ENCODE measurements at places on chromosomes 3 and 15. TPM values are rescaled to one million over a fixed set of nuclear protein-coding genes. Genes with fewer than 3 reads are reported as not detected.

- DNase-seq, result no peak
Measured at GRCh38 chr3:94158512-94158911, 95.7 kb downstream of the NSUN3 start.

The LSMEM2 gene
- total RNA-seq, result 29.6 TPM

DNA sequence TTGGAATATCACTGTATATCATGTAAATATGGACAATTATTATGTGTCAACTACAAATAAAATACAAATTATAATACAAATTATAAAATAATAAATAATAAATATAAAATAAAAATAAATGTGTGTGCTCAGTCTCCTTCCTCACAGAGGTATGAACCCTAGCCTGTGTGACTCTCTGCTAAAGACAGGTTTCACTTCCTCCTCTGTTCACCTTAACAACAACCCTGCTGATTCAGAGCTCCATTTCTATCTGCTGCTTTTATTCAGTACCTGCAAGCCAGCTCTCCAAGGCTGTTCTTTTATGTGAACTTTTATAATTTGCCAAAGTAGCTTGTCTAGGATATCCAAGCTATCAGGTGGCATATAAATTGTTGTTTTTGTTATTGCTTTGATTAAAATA lies 610.7 kb upstream of the GRM7 start:
- DNase-seq, result no peak

The TIPARP gene
- 31.6 TPM for total RNA-seq

DNA sequence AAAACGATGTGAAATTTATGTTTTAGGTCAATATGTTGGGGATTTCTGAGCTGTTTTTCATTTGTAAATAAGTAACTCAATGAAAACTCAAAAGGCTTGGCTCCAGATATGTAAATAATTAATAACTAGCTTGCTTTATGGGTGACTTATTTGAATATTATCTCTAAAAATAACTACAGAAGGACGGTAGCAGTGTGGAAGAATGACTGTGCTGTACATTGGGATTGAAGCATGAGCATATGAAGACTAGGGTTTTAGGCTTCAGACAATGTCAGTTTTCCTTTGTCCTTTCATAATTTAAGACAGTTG lies 343.9 kb downstream of the GRM7 start:
- no peak for DNase-seq

DNA sequence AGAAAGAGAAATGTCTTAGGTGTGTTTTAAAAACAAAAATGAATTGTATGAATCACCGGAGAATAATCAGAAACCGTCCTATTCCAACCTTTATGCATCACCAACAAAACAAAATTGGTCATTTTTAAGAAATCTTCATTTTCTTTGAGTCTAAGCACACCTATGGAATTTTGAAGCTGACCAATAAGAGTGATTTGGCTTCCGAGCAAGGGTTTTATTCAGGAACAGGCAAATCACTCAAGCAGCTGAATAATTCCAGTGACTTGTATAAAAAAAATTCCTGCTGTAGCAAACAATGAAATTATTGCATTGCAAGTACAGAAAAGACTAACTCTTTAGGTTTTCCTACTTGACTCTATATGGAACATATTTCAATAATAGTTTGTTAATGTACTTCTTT lies 83.8 kb upstream of the FNDC3B start:
- DNase-seq, result no peak

- no peak for DNase-seq
Measured at GRCh38 chr3:109806929-109807328, 469.6 kb upstream of the DPPA4 start.

- DNase-seq, result no peak
Measured at GRCh38 chr3:58215317-58216025, 4.7 kb upstream of the DNASE1L3 start.

Data from Right ventricle myocardium superior (tissue), 1 donor.